ENCODE measurements at places on chromosomes 1 and 21. TPM values are rescaled to one million over a fixed set of nuclear protein-coding genes. Genes with fewer than 3 reads are reported as not detected.

- H3K27me3 ChIP-seq: no peaks in the 10 kb centered on the region
- DNase-seq: peak; percentile 74
- H3K4me3 ChIP-seq: no peak overlapping the region
- peaks cover 4% of the 10 kb centered on the region for H3K36me3 ChIP-seq
Measured at GRCh38 chr1:203663294-203663693, 36.7 kb downstream of the ATP2B4 start.

Gene IVL
- not detected for total RNA-seq

DNA sequence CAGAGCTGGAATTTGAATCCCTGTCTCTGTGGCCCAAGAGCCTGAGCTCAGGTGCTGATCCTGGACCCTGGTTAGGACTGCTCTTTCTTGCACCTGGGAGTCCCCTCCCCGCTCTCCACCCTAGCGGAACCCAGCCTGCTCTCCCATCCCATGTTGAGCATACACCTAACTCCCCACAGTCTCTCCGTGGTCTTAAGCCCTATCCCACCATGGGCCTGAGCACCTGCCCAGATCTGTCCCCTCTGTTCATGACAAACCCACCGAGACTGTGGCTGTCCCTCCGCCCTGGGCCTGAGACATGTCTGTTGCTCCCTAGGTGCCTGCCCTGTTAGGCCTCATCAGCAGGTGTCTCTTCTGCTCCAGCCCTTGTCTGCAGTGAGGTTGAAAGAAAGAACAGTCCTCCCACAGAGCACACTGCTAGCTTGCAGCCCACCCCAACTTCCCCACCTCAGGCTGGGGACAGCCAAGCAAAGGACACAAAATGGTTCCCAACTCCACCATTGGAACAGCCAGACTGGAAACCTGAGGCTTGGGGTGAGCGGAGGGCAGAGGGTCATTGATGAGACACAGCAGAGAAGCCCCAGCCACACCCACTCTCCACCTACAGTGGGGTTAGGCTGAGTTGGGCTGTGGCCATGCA, 118.5 kb downstream of the MATN1 start:
- H3K27ac ChIP-seq: no peak overlapping the region
- H3K36me3 ChIP-seq: no peaks in the 10 kb centered on the region
- no peaks in the 10 kb centered on the region for H3K4me1 ChIP-seq

Gene MAEL
- total RNA-seq: not detected

DNA sequence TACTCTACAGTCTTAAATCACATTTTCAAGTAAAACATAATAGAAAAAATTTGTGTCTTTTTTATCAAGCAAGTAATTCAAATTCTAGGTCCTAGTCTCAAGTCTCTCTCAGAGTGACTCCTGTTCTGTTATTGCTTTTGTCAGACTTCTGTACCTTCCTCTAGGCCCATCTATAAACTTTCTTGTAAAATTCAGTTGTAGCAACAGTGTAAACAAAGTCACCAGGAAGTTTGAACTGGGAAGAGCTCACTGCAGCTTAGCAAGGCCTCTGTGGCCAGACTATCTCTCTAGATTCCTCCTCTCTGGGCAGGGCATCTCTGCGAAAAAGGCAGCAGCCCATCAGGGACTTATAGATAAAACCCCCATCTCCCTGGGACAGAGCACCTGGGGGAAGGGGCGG, 13.5 kb upstream of the ZNF678 start:
- H3K4me3 ChIP-seq: no peak overlapping the region
- no peak overlapping the region for H3K27ac ChIP-seq
- no peaks in the 10 kb centered on the region for H3K4me1 ChIP-seq

Gene CGN
- under 0.01 TPM for total RNA-seq

DNA sequence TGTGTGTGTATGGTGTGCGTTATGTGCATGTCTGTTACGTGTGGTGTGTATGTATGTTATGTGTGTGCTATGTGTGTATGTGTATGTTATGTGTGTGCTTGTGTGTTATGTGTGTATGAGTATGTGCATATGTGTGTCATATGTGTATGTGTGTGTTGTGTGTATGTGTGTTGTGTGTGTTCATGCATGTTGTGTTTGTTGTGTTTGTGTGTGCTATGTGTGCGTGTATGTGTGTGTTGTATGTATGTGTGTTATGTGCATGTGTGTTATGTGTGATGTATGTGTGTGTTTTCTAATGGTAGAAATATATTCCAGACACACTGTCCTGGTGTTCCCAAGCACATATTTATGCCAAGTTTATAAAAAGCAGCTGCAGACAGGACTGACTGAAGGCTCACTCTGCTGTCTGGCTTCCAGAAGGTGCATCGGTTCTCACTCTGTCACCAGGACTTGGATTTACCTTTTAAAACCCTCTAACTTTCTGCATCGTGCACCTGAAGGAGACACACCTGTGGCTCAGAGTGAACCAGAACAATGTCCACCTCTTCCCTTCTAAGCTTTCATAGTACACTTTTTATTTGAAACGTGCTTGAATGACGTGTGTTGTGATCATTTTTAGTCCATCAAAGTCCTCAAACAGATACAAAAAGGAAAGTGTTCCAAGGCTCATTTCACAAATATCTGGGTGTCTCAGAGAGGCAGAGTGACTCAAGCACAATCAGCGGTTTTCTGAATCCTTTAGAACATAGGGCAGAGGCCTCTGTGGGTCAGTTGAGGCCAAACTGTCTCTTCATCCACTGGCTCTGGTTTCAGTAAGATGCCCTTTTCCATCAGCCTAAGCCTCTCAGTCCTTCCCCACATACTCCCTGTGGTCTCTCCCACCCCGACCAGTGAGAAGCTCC, 49.9 kb downstream of the TOMM20 start:
- H3K4me3 ChIP-seq: no peak overlapping the region
- DNase-seq: peak; percentile 59
- peak overlapping the region; percentile 71 for H3K27ac ChIP-seq

Gene LCK
- not detected for total RNA-seq

Gene PRAMEF17
- not detected for total RNA-seq

Gene KIF21B
- total RNA-seq: under 0.01 TPM

Gene UQCRHL
- total RNA-seq: 4.4 TPM

GRCh38 chr1:171984262-171984661, 143.0 kb downstream of the DNM3 start:
- no peak overlapping the region for H3K4me3 ChIP-seq
- no peaks in the 10 kb centered on the region for H3K36me3 ChIP-seq
- H3K4me1 ChIP-seq: peaks cover 3% of the 10 kb centered on the region
- no peaks in the 10 kb centered on the region for H3K27me3 ChIP-seq
- no peak overlapping the region for H3K27ac ChIP-seq

- DNase-seq: peak; percentile 5
- H3K4me3 ChIP-seq: no peak overlapping the region
- H3K36me3 ChIP-seq: no peaks in the 10 kb centered on the region
- H3K4me1 ChIP-seq: no peaks in the 10 kb centered on the region
- H3K27me3 ChIP-seq: no peaks in the 10 kb centered on the region
Measured at GRCh38 chr21:34276711-34277425, 86.9 kb upstream of the KCNE2 start.

- peak; percentile 62 for DNase-seq
- H3K27me3 ChIP-seq: no peaks in the 10 kb centered on the region
- no peak overlapping the region for H3K27ac ChIP-seq
- no peaks in the 10 kb centered on the region for H3K36me3 ChIP-seq
- H3K4me1 ChIP-seq: no peaks in the 10 kb centered on the region
- no peak overlapping the region for H3K4me3 ChIP-seq
Measured at GRCh38 chr1:162835157-162835899, 25.6 kb downstream of the CCDC190 start.

DNA sequence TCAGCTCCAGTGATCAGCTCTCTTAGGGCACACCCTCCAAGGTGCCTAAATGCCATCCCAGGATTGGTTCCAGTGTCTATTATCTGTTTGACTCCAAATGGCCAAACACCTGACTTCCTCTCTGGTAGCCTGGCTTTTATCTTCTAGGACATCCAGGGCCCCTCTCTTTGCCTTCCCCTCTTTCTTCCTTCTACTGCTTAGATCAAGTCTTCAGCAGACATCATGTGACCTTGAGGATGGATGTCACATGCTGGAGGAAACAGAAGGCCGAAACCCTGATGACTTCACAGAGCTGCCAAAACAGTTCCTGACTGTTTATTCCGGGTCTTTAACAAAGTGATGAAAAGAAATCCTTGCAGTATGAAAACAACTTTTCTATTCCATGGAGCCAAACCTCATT, 24.4 kb upstream of the WDR26 start:
- no peak overlapping the region for H3K4me3 ChIP-seq
- no peak for DNase-seq
- no peak overlapping the region for H3K27ac ChIP-seq
- peaks cover 6% of the 10 kb centered on the region for H3K4me1 ChIP-seq

GRCh38 chr1:34268311-34268954, 91.7 kb downstream of the C1orf94 start:
- peak; percentile 92 for DNase-seq
- no peaks in the 10 kb centered on the region for H3K27me3 ChIP-seq
- H3K36me3 ChIP-seq: no peaks in the 10 kb centered on the region
- no peak overlapping the region for H3K4me3 ChIP-seq
- H3K4me1 ChIP-seq: peaks cover 2% of the 10 kb centered on the region
- no peak overlapping the region for H3K27ac ChIP-seq

- H3K36me3 ChIP-seq: no peaks in the 10 kb centered on the region
- H3K27ac ChIP-seq: no peak overlapping the region
- no peaks in the 10 kb centered on the region for H3K27me3 ChIP-seq
- no peak overlapping the region for H3K4me3 ChIP-seq
- peak; percentile 36 for DNase-seq
Measured at GRCh38 chr1:72827278-72827677, 544.9 kb upstream of the NEGR1 start.

Gene LCA5L
- total RNA-seq: 0.66 TPM

GRCh38 chr21:39504230-39504629, 52.5 kb downstream of the SH3BGR start:
- H3K27me3 ChIP-seq: no peaks in the 10 kb centered on the region
- no peak overlapping the region for H3K27ac ChIP-seq
- H3K4me1 ChIP-seq: no peaks in the 10 kb centered on the region
- H3K4me3 ChIP-seq: no peak overlapping the region
- no peak for DNase-seq

Gene ATAD3B
- 14.4 TPM for total RNA-seq

- H3K36me3 ChIP-seq: no peaks in the 10 kb centered on the region
- no peak overlapping the region for H3K4me3 ChIP-seq
- no peaks in the 10 kb centered on the region for H3K4me1 ChIP-seq
- no peak overlapping the region for H3K27ac ChIP-seq
Measured at GRCh38 chr1:83102630-83103071, 896.3 kb downstream of the TTLL7 start.

Gene EXTL2
- 18.5 TPM for total RNA-seq

GRCh38 chr21:9738527-9738926, 782.9 kb upstream of the TPTE start:
- no peaks in the 10 kb centered on the region for H3K4me1 ChIP-seq
- no peak for DNase-seq

GRCh38 chr1:230548997-230549396, 93.3 kb upstream of the COG2 start:
- no peak overlapping the region for H3K4me3 ChIP-seq
- no peaks in the 10 kb centered on the region for H3K36me3 ChIP-seq
- no peaks in the 10 kb centered on the region for H3K27me3 ChIP-seq
- no peak overlapping the region for H3K27ac ChIP-seq
- no peak for DNase-seq

Gene KRTAP7-1
- total RNA-seq: not detected

DNA sequence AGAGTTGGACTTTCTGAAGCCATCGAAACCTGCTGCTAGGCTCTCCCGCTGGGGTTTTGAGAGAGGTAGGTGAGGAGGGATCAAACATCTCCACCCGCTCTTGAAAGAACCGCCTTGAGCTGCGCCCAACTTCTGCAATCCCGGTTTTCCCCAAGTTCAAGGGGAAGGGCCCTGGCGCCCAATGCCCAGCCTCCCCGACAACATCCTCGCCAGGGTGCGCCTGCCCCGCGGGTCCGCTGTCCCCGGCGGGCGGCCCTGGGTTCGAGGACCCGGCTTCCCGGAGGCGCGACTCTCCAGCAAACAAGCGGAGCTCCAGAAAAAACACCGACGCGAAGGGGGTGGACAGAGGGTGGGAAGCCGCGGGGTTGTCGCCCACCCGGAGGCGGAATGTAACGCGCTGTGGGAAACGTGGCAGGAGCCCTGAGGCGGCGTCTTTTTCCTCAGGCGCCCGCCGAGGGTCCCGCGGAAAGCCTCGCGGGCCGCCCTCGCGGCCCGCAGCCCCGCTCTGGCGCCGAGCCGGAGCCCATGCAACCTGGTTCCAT, 607 bp downstream of the BTG3 start:
- peak; percentile 40 for DNase-seq
- no peaks in the 10 kb centered on the region for H3K27me3 ChIP-seq
- H3K27ac ChIP-seq: peak overlapping the region; percentile 97
- H3K4me1 ChIP-seq: no peaks in the 10 kb centered on the region
- H3K36me3 ChIP-seq: peaks cover 3% of the 10 kb centered on the region
- H3K4me3 ChIP-seq: peak overlapping the region; percentile 81

- DNase-seq: peak; percentile 6
- no peaks in the 10 kb centered on the region for H3K4me1 ChIP-seq
- no peak overlapping the region for H3K4me3 ChIP-seq
- peaks cover 4% of the 10 kb centered on the region for H3K27me3 ChIP-seq
- no peaks in the 10 kb centered on the region for H3K36me3 ChIP-seq
- no peak overlapping the region for H3K27ac ChIP-seq
Measured at GRCh38 chr1:214248311-214249085, 32.5 kb upstream of the SMYD2 start.

DNA sequence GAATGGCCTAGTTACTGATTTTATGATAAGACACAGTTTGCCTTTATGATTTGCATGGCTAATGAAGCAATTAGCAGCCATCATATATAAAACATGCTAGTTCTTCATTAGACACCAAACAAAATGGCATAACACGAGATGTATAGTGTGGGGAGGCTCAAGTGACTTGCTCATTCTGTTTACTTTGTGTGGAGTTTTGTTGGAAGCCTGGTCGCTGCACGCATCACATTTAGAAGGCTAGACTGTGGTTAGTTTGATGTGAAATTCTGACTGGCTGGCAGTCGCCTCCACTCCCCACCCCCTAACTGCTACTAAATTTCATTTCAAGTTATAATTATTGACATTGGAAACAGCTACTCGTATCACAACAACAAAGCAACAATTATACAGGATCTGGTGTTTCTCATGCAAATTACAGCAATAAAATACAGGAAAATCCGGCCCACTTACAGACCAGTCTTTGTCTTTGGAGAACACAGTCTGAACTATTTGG, 356.1 kb downstream of the LMO4 start:
- peak; percentile 79 for DNase-seq
- peaks cover 5% of the 10 kb centered on the region for H3K4me1 ChIP-seq
- no peaks in the 10 kb centered on the region for H3K27me3 ChIP-seq
- H3K27ac ChIP-seq: peak overlapping the region; percentile 58
- no peaks in the 10 kb centered on the region for H3K36me3 ChIP-seq
- H3K4me3 ChIP-seq: peak overlapping the region; percentile 62

GRCh38 chr1:21323091-21323490, 32.8 kb upstream of the ECE1 start:
- peaks cover 3% of the 10 kb centered on the region for H3K36me3 ChIP-seq
- peak overlapping the region; percentile 57 for H3K27ac ChIP-seq
- no peaks in the 10 kb centered on the region for H3K27me3 ChIP-seq
- H3K4me3 ChIP-seq: no peak overlapping the region
- peaks cover 81% of the 10 kb centered on the region for H3K4me1 ChIP-seq
